Tongue (tissue), 3 donors: ENCODE measurements at places on chromosomes 11 and 22. TPM values are rescaled to one million over a fixed set of nuclear protein-coding genes. Genes with fewer than 3 reads are reported as not detected.

GRCh38 chr11:10400856-10401255 lies 54.2 kb upstream of the AMPD3 start:
- DNase-seq, result no peak

- no peak for DNase-seq
These were observed 650 bp downstream of the CST6 start for GRCh38 chr11:66012371-66012945.

DNA sequence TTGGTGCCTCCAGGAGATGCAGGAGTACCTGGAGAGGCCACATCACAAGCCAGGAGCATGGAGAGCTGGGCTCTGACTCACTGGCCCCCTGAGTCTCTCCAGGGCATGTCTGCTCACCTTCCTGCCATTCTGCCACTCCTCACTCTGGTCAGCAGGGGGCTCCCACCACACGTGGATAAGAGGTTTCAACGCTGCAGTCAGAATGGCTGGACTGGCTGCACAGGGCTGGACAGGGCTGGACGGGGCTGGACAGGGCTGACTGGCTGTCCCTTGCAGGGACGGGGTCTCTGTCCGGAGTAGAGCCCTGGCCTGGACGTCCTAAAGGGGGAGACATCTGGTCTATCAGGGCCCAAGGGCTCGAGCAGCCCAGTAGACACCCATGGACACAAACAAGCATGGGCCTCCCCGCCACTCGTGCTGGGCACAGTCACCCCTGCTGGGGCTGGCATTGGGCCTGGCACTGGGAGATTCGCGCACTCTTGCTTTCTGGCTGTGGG lies 34.6 kb downstream of the CYTH4 start:
- peak; percentile 92 for DNase-seq

GRCh38 chr11:105492010-105492409 lies 117.9 kb upstream of the GRIA4 start:
- DNase-seq, result no peak

DNA sequence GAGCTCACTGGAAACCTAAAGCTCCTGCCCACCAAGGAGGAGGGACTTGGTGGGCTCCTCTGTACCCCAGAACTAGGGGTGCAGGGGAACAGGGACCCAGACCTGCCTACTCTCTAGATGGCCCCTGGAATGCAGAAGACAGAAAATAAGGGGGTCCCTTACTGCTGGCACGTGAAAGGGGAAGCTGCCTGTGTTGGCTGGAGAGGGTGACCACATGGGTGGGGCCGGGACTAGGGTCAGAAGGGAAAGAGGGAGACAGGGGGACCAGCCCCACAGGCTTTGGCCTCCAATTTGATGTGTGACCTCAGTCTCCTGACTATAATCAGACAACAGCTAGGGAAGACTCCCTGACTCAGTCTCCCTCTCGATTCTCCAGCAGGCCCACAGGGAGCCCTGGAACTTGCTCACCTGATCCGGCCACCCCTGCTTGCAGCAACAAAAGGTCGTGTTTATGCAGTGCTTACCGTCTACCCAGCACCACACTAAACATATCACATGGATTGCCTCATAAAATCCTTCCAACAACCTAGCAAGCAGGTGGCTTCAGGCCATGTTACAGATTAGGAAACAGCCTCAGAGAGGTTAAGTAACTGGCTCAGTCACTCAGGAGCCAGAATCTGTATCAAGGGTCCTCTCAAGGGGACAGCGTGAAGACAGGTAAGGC lies 10.2 kb downstream of the ARAP1 start:
- no peak for DNase-seq

DNA sequence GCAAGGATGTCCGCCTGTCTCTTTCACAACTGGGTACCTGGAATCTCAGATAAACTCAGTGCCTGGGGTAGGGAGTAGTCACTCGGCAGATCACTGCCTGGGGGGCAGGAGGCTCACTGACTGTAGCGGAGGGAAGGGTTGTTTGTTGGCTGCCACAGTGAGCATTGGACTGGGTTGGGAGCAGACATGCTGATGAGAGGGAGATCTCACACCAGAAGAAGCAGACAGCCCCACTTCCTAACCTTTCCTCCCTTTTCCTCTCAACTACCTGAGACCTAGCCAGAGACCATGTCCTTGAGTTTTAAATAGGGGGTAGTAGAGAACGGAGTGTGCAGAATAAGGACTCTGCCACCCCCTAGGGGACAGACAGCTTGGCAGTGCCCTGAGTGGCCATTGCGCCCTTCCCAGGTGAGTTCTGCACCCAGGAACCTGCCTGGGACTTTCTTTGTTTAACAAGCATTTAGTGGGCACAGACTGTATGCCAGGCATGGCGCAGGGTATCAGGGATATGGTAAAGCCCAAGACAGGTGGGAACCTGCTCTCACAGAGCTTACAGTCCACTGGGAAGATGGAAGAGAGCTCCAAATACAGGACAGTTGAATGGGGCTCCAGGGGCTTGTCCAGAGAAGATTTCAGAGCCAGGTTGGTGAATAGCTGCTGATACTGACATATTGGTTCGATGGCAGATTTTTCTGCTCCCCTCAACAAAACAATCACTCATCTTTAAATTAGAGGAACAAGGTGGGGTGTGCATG lies 115.7 kb upstream of the NNMT start:
- no peak for DNase-seq

GRCh38 chr11:102177974-102178631 lies 67.9 kb downstream of the YAP1 start:
- no peak for DNase-seq

DNA sequence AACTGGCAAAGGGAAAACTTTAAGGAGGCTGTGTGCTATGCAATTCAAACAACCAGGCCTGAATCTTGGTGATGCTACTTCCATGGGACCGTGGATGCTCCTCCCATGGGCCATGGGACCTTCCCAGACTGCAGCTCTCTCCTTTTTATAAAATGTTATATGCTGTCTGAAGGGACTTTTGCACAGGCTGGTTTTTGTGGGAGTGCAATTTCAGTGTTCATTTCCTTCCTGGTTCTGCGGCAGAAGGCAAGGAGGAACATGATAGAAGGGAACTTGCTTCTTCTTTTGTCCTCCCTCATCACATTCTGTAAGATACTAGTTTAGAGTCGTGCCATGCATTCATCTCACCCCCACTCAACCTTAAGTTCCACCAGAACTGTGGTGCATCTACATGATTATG lies 68.9 kb downstream of the C11orf58 start:
- no peak for DNase-seq

DNA sequence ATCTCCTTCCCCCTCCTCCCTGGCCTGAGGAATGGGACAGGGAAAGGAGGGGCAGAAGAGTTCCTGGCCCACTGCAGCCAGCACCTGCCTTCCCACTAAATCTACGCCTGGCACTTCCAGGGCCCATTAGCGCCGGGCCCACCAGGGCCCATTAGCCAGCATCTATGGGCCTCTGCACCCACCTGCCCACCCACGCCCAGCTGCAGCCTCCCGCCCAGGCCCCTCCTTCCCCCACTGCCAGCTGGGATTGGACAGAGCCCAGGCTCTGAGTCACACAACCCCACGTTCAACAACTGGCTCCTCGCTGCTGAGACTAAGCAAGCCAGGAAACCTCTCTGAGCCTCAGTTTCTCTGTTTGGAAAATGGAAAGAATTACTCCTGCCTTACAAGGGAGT lies 48.7 kb downstream of the CYTH4 start:
- DNase-seq, result peak; percentile 70

DNA sequence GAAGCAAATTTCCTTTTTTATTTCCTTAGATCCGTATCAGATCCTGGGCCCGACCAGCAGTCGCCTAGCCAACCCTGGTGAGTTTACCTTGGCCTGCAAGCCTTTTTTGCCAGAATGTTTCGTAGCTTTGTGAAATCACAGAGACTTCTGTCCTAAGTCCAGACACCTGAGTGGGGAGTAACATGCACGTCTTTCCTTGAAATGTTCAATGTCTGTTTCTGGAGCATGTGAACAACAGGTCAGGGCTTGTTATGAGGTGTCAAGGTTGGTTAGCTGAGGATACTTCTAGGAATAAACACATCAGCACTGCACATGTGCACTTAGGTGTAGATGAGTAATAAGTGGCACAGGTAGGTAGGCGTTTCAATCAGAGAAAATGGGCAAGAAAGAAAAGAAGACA lies 58.0 kb downstream of the KCNJ1 start:
- no peak for DNase-seq

- peak; percentile 13 for DNase-seq
These were observed 551 bp downstream of the AGBL2 start for GRCh38 chr11:47714554-47715081.

SAA1 gene
- 2.4 TPM for total RNA-seq

GRCh38 chr22:31333641-31334040 lies 12.5 kb downstream of the PATZ1 start:
- no peak for DNase-seq

RAG1 gene
- 2.2 TPM for total RNA-seq

GRCh38 chr11:27976262-27976661 lies 131.7 kb downstream of the KIF18A start:
- no peak for DNase-seq

ISX gene
- total RNA-seq, result not detected

DNA sequence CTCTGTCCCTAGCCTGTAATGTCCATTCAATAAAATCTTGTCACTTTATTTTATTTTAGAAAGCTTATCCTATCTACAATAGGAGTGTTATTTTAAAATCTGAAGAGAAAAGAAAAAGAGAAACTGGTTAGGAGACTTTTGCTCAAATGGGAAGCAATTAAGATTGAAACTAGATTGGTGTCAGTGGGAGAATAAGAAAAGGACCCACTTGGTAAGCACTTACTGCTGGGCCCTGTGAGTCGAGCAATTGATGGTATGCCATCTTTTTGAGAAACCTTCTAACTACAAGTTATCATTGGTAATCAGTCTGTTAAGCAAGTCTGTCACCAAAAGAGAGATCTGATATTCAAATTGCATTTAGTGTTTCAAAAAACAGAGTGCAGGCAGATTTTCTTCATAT lies 258.4 kb downstream of the GRM5 start:
- DNase-seq, result no peak

DNA sequence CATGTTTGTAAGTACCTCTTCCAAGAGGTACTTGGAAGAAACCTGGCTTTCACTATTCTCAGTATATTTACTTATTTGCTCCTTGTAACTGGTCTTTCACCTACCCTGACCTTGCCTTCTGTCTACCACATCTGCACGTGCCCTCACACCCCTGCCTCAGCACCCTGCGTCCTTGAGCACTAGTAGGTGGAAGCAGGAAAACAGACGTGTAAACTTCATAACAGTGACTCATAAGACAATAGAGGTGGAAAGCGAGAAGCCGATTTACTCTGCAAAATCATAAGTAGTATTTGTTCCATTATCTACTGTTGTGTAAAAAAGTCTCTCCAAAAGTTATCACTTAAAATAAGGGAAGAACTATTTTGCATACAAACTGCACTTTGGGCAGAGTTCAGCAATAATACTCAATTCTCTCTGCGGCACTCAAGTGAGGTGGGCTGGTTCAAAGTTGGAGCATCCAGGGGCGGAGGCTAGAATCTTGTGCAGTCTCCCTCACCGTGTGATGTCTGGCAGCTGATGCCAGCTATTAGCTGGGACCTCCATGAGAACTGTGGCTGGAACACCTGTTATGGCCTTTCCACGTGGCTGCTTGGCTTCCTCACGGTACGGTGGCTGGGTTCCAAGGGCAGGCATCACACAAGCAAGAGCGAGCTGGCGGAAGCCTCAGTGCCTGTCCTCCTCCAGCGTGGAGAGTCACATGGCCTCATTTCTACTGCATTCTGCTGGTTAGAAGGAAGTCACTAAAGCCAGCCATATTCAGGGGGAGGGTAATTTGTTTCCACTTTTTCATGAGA lies 30.4 kb downstream of the PACS1 start:
- peak; percentile 7 for DNase-seq

GRCh38 chr11:38517991-38518390 lies 1920.0 kb upstream of the RAG2 start:
- DNase-seq, result no peak

PTGDR2 gene
- total RNA-seq, result 1.3 TPM

GRCh38 chr22:46966495-46966845 lies 204.0 kb downstream of the TBC1D22A start:
- no peak for DNase-seq

FADS2 gene
- total RNA-seq, result 39.6 TPM

DNA sequence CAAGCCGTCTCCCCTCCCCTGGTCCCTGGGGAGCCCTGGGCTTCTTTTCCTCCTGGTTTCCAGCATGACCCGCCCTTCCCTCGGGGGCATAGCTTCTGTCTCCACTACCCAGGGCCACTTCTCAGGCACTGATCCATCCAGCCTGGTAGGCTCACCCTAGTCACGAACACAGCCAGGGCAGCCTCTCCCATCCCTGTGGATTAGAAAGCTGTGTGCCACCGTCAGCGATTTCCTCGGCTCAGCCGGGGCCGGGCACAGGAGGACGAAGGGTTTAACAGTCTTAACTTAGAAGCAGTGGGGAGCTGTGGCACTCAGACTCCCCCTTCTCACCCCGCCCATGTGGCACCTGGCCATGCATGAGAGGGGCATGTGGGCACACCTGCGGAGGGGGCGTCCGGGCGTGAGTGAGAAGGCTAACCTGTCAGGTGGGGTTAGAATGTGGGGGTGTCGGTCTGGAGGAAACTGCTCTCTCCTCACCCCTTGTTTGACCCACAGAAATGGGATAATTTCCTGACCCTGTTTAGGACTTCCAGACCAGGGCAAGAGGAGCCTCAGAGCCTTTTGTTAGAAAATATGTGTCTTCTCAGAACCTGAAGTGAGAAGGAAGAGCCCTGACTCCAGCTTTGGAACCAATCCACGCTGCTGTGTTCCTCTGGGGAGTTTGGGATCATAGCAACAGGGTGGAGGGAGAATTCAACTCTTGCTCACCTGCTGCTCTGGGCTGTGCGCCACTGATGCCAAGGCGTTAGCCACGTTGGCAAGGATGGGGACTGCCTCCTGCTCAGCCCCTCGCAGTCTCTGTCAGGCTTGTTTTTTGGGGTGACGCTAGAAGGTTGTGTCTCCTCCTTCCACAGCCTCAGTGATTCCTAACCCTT lies 14.6 kb downstream of the GLB1L2 start:
- DNase-seq, result no peak

DNA sequence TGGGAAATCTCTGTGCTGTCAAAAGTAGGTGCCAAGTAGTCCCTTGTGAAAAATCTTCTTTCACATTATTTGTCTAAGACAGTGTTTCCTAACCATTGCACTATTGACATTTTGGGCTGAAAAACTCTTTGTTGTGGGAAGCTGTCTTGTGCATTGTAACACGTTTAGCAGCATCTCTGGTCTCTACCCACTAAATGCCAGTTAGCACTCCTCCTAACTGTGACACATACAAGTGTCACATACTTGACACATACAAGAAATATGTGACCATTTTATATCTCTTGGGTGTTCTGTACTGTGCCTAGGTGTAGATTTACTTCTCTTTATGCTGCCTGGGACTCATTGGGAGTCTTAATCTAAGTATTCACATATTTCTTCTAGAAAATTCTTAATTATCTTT lies 57.8 kb downstream of the NXPE1 start:
- DNase-seq, result no peak

GRCh38 chr22:45518580-45518991 lies 15.9 kb downstream of the FBLN1 start:
- DNase-seq, result no peak

NECTIN1 gene
- total RNA-seq, result 32.4 TPM
